Muscle of leg (tissue), 16 donors: ENCODE measurements at places on chromosomes 1 and 21.

GRCh38 chr1:245409341-245410195, 254.8 kb downstream of the KIF26B start:
- H3K27ac ChIP-seq = no peak overlapping the region
- H3K27me3 ChIP-seq = no peaks in the 10 kb centered on the region
- no peak overlapping the region for H3K4me3 ChIP-seq
- H3K36me3 ChIP-seq = no peaks in the 10 kb centered on the region

GRCh38 chr1:194755241-194755994, 1569.0 kb upstream of the B3GALT2 start:
- no peaks in the 10 kb centered on the region for H3K27me3 ChIP-seq
- H3K27ac ChIP-seq = no peak overlapping the region
- no peak overlapping the region for H3K4me3 ChIP-seq
- no peaks in the 10 kb centered on the region for H3K36me3 ChIP-seq
- H3K4me1 ChIP-seq = no peaks in the 10 kb centered on the region
- peak; percentile 27 for DNase-seq

GRCh38 chr1:244822878-244823277, 12.6 kb upstream of the COX20 start:
- no peak for DNase-seq
- no peaks in the 10 kb centered on the region for H3K36me3 ChIP-seq
- H3K4me3 ChIP-seq = no peak overlapping the region

- no peaks in the 10 kb centered on the region for H3K4me1 ChIP-seq
- no peaks in the 10 kb centered on the region for H3K36me3 ChIP-seq
- no peak for DNase-seq
- H3K4me3 ChIP-seq = no peak overlapping the region
- no peaks in the 10 kb centered on the region for H3K27me3 ChIP-seq
- H3K27ac ChIP-seq = no peak overlapping the region
Measured at GRCh38 chr1:103441342-103441741, 84.2 kb upstream of the RNPC3 start.

DNA sequence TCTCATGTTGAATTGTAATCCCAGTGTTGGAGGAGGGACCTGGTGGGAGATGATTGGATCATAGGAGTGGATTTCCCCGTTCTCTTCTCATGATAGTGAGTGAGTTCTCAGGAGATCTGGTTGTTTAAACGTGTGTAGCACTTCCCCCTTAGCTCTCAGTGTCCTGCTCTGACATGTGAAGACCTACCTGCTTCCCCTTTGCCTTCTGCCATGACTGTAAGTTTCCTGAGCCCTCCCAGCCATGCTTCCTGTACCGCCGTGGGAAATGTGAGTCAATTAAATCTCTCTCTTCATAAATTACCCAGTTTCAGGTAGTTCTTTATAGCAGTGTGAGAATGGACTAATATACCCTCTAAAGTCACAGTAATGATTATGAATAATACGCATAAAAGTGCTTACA, 248.4 kb upstream of the LRRC7 start:
- H3K4me3 ChIP-seq = no peak overlapping the region
- H3K27ac ChIP-seq = no peak overlapping the region
- H3K27me3 ChIP-seq = no peaks in the 10 kb centered on the region
- no peak for DNase-seq

- peak overlapping the region; percentile 41 for H3K4me3 ChIP-seq
- peak; percentile 65 for DNase-seq
- peak overlapping the region; percentile 74 for H3K27ac ChIP-seq
- H3K36me3 ChIP-seq = peaks cover 37% of the 10 kb centered on the region
- H3K27me3 ChIP-seq = no peaks in the 10 kb centered on the region
Measured at GRCh38 chr1:151131701-151132334, 14.6 kb downstream of the SEMA6C start.

DNA sequence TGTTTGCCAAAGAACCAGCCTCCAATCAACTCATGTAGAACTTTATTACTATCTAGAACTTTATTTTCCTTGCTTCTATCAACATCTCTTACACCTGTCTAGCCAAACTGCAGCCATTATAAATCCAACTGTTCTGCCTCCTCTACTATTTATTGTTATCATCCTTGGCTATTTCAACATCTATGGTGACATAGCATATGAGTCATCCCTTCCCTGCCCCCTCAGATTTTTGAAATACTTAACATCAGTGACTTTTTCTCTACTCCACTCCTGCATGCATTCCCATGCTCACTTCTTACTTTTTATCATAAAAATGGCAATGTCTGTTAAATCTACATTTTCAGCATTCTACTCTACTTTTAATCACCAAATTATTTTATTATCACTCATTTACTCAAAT, 544.9 kb upstream of the NEGR1 start:
- no peaks in the 10 kb centered on the region for H3K4me1 ChIP-seq
- no peak overlapping the region for H3K27ac ChIP-seq
- DNase-seq = no peak
- no peak overlapping the region for H3K4me3 ChIP-seq
- no peaks in the 10 kb centered on the region for H3K27me3 ChIP-seq

DNA sequence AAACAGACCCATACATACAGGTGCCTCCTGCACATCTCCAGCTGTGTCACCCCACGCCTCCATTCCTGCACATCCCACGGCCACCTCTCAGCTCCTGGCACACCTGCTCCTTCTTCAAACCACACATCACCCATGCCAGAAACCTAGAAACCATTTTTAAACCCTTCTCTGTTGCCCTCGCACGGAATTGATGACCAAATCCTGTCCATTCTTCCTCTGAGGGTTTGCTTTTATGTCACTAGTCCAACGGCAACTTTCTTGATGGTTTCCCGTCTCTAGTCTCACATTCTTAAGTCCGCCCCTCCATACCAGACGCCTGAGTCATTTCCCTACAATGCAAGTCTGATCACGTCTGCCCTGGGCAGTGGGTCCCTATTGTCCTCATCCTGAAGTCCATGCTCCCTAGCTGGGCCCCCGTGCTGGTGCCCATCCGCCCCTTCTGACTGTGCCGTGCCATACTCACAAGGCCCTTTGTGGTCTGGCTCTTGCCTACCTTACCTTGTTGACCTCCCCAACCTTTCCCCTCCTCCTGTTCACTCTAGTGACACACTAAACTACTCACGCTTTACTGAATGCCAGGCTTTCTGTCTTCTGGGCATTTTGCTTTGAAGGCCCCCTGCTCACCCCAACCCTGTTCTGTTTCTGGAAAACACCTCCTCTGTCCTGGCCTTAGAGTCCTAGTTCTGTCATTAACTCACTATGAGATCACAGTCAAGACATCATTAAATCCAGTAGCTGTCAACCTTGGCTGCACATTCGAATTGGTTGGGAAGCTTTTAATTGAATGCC, 17.6 kb downstream of the SLC2A1 start:
- H3K4me3 ChIP-seq = no peak overlapping the region
- peaks cover 16% of the 10 kb centered on the region for H3K36me3 ChIP-seq
- H3K27ac ChIP-seq = peak overlapping the region; percentile 47
- DNase-seq = peak; percentile 54
- H3K4me1 ChIP-seq = peaks cover 48% of the 10 kb centered on the region
- H3K27me3 ChIP-seq = no peaks in the 10 kb centered on the region

DNA sequence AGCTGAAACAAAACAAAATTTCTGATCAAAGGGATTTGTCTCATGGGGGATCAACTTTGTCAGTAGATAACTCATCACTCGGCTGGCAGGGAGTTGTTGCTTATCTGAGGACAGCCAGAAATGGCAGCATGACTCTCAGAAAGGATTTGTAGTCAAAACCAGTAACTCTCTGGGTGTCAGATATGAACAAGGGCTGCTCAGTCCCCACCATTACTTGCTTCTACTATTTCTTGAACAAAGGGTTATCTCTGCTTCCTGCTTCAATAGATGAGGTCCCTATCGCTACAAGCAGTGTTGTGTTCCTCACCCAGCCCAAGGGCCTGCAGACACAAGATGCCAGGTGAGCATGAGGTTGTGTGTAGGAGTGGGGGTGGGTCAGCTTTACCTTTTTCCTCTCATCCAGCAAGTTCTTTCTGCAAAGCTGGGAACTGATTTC, 116.2 kb downstream of the PTBP2 start:
- H3K36me3 ChIP-seq = no peaks in the 10 kb centered on the region
- H3K4me1 ChIP-seq = no peaks in the 10 kb centered on the region
- no peaks in the 10 kb centered on the region for H3K27me3 ChIP-seq
- DNase-seq = no peak
- H3K27ac ChIP-seq = no peak overlapping the region

DNA sequence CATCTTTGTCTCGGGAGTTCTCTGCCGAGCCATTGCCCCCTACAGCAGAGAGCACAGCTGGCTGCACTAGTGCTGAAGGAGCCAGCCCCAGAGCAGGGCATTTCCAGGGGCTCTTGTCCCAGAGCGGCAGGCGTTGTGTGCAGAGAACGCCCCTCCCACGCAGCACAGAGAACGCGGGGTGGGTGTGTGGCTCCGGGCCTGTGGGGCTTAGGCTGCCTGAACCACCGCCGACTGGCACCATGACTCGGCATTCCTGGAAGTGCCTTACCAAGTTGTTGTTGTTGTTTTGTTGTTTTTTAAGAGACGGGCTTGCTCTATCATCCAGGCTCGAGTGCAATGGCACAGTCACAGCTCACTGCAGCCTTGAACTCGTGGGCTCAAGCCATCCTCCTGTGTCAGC, 15.8 kb upstream of the DIP2A start:
- no peak overlapping the region for H3K27ac ChIP-seq
- no peaks in the 10 kb centered on the region for H3K27me3 ChIP-seq
- no peak for DNase-seq
- H3K4me3 ChIP-seq = no peak overlapping the region

DNA sequence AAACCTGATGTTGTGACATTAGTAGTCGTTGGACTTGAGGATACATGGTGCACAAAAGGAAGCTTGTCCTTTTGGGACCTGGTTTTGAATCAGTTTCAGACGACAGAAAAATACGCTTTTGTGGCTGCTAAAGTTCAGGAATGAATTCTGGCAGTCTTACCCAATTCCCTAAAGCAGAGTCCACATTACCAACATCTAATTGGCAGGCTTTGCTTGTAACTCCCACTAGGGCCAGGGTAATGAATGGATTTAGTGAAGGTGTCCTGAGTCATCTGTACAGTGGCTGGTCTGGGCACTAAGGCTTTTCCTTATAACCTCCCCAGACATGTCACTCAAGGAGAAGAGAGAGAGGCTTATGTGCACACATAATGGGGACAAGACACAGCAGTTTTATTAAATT, 66.2 kb upstream of the RNPC3 start:
- H3K4me1 ChIP-seq = no peaks in the 10 kb centered on the region
- no peak overlapping the region for H3K27ac ChIP-seq
- H3K4me3 ChIP-seq = no peak overlapping the region
- peak; percentile 4 for DNase-seq
- no peaks in the 10 kb centered on the region for H3K36me3 ChIP-seq

DNA sequence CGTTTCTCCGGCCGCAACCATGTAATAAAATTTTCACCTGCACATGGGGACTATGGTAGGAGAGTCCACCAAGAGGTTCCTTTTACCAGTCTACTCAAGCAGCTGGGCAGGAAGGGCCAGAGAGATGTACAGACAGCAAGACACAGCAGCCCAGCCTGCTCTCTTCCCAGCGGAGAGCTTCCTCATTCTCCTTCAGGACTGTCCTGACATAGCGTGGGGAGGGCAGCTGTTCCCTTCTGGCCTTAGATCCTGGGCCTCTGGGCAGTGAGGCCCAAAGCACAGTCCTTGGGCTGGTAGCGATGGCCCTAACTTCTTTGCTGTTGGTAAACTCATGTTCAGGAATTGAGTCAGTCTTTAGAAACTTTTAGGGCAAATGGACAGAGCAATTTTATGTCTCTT, 89.1 kb downstream of the BCAR3 start:
- no peak for DNase-seq
- peak overlapping the region; percentile 53 for H3K27ac ChIP-seq
- peaks cover 27% of the 10 kb centered on the region for H3K36me3 ChIP-seq
- no peak overlapping the region for H3K4me3 ChIP-seq

DNA sequence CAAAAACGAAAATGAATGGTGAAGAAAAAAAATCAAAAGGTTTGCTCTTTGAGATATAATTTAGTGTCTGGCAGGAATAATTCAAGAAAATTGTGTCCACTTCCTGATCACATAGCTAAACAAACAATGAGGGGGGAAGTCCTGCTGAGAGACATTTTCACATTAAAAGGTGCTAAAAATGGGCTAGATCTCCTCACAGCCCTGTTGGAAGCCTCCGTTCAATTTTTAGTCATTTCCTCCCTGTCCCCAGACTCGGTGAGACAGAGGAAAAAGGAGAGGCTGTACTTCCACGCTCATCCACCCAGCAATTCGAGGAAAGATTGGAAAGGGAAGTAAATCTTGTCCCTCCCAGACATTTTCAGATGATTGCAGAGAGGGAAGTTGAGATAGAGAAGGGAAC, 103.7 kb downstream of the BARHL2 start:
- H3K4me3 ChIP-seq = no peak overlapping the region
- no peaks in the 10 kb centered on the region for H3K36me3 ChIP-seq
- no peaks in the 10 kb centered on the region for H3K27me3 ChIP-seq
- DNase-seq = no peak
- H3K4me1 ChIP-seq = no peaks in the 10 kb centered on the region

DNA sequence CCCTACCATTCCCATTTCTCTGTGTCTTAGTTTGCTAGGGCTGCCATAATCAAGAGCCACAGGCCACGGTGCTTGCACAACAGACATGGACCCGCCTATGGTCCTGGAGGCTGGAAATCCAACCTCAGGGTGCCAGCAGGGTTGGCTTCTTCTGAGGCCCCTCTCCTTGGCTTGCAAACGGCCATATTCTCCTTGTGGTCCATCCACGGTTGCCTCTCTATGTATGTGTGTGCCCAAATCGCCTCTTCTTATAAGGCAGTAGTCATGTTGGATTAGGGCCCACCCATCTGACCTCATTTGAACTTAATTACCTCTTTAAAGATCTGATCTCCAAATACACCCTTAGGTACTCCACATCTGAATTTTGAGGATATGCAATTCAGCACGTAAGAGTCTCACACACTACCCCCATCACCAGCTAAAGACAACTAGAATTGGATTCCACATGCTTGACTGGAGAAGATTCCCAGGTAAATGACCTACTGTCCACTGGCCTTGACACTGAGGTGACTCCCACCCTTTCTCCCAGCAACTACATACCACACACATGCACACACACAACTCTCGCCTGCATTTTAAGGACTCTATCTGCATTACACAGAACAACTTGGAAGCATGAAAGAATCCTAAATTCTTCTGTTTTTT, 28.3 kb upstream of the TMEM51 start:
- H3K36me3 ChIP-seq = no peaks in the 10 kb centered on the region
- H3K27ac ChIP-seq = no peak overlapping the region
- H3K4me3 ChIP-seq = no peak overlapping the region
- no peak for DNase-seq
- no peaks in the 10 kb centered on the region for H3K27me3 ChIP-seq

- peaks cover 4% of the 10 kb centered on the region for H3K4me1 ChIP-seq
- no peak overlapping the region for H3K4me3 ChIP-seq
- no peaks in the 10 kb centered on the region for H3K36me3 ChIP-seq
Measured at GRCh38 chr1:60078182-60078581, 4.6 kb upstream of the C1orf87 start.

- peaks cover 61% of the 10 kb centered on the region for H3K36me3 ChIP-seq
- peak overlapping the region; percentile 31 for H3K27ac ChIP-seq
- H3K4me1 ChIP-seq = peaks cover 47% of the 10 kb centered on the region
- no peaks in the 10 kb centered on the region for H3K27me3 ChIP-seq
Measured at GRCh38 chr1:208211921-208212843, 32.0 kb downstream of the PLXNA2 start.

GRCh38 chr1:113391649-113392271, 1.4 kb downstream of the MAGI3 start:
- peaks cover 14% of the 10 kb centered on the region for H3K4me1 ChIP-seq
- H3K36me3 ChIP-seq = no peaks in the 10 kb centered on the region
- peak overlapping the region; percentile 97 for H3K4me3 ChIP-seq
